ENCODE measurements at places on chromosomes 1 and 21.

DNA sequence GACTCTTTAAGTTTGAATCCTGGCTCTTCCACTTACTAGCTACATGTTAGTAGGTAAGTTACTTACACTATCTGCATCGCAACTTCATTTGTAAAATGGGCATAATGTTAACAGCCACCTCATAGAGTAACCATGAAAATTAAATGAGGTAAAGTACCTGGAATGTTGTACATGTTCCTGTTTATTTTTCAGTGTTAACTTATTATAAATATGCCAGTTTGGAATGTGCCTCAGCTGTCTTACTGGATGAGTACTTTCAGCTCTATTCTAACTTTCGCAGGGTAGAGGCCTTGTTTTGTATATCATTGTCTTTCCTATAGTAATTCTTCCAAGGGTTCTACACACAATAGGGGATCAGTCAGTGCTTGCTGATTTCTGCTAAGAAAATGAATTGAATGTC, 167.4 kb downstream of the DUSP10 start:
- DNase-seq: no peak

DNA sequence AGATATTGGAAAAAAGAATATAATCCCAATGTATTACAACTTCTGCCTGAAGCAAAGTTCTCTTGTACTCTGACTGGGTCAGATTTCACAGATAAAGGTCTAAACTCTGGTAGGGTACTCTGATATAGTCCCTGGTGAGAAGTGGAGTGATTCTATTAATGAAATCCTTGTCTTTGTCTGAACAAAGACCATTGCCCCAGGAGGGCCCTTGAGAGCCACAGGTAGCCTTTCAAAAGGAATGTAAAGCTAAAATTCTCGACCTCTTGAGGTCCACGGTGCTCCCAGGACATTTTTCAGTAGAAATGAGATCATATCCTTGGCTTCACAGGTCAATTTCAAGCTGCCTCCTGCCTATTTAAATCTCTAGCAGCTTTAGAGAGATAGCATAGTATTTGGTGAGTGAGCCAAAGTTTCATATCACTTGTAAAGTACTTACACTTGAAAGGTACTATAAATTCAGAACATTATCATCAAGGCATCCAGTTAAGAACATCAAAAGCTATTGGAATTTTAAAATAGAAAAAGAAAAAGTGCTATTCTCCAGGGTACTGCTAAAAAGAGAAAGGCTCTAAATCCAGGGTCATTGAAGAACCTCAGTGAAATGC, 10.1 kb downstream of the TNNI3K start:
- DNase-seq: no peak

DNA sequence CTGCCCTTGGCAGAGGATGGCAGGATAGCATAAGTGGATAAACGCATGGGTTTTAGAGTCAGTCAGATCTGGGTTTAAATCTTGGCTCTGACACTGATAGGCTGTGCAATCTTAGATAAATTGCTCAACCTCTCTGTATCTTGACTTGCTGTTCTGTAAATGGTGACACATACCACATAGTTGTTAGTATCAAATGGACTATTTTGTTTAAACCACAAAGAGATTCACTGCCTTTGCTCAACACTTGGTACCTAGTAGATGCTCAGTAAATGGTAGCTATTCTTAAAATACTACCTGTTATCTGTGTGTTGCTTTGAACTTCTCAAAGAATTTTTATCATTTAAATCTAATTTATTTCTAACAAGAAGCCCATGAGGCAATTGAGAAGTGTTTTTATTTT, 39.5 kb upstream of the A3GALT2 start:
- no peak for DNase-seq

GRCh38 chr21:28827422-28827821, 165.3 kb downstream of the LTN1 start:
- DNase-seq: peak; percentile 85
